ENCODE measurements at places on chromosomes 3 and 15.

DNA sequence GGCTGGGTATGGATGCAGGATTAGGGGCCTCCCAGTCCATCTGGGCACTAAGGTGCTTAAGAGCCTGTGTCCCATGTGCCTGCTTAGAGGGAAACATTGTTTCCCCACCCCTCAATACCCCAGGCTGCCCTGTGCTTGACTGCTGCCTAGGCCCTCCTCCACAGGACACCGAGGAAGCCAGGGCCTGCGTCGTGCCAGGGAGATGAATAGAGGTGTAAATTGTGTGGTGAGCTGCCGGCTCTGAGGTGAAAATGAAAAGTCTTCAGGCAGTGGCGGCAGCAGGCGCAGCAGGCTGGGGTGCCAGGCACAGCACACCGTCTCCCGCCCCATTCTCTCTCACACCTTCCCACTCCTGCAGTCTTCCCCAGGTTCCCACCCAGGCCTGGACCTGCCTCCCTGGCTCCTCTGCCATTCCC, 13.9 kb upstream of the GRM2 start:
- DNase-seq: no peak

DNA sequence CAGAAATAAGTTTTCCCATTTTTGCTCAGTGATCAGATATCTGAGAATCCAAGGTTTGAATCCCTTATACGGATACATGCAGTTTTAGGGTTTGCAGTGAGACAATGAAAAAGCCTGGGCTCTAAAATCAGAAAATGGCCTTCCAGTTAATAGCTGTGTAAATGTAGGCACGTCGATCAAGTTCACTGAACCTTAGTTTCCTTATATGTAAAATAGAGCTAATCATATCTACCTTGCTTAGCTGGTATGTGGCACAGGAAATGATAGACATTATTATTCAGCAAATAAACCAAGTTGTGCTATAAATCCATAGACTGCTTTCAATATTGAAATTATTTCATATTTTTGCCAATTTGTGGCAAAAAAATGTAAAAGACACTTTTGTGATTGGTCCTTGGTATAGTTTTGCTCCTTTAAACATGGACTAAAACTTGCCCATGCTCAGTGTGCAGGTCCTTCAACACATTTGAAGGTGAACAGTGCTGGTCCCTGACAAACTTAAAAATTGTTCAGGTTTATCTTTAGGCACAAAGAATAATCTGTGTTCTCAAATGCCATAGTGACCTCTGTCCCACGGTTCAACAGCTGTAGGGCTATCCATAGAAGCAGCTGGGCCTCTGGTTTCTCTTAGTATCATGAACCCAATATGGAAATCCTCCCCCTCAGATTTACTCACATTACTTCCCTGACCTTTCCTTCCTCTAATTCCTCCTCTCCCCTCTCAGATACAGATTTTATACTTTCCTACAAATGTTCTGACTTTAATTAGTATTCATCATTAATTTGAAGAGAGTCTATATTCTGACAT, 51.0 kb downstream of the CCDC54 start:
- DNase-seq: no peak

- DNase-seq: no peak
Observed at GRCh38 chr15:38354315-38354929, 99.5 kb upstream of the FAM98B start.

- no peak for DNase-seq
Observed at GRCh38 chr15:76809412-76810103, 95.6 kb downstream of the SCAPER start.

GRCh38 chr3:169315996-169316395, 347.5 kb downstream of the MECOM start:
- DNase-seq: no peak

DNA sequence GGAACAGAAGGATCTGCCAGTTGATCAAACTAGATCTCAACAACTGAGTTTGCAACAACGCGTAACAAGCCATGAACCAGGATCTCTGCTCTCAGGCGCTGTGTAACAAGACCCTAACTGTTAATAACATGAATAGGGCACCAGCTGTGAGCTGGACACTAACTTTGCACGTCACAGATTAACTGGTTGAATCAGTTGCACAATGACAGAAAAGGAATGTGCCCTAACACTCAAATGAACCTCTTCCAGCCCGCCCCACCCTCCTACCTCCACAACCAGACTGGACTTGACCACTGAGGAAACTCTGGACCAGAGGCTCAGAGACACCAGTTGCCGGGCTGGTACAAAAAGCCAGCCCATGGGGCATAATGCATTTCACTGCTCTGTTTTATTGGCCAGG, 34.3 kb downstream of the MCF2L2 start:
- no peak for DNase-seq
